ENCODE measurements at places on chromosomes 2 and 18.

DNA sequence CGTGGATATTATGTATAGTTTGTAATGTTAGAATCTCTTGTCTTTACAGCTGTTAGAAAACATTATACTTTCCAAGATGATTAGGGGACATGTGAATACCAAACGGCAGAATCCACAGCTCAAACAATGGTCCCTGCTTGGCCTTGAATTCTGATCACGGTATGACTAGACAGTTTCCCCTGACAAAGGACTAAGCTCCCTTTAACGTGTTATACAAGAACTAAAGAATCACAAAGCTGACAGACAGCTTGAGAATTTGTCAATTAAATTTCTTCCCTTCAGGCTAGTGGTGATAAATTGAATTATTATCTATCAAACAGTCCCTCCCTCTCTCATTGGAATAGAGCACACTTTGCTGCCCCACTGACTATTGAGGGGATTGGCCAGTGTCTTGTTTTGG is 359.2 kb upstream of the ID2 start:
- DNase-seq: no peak

DNA sequence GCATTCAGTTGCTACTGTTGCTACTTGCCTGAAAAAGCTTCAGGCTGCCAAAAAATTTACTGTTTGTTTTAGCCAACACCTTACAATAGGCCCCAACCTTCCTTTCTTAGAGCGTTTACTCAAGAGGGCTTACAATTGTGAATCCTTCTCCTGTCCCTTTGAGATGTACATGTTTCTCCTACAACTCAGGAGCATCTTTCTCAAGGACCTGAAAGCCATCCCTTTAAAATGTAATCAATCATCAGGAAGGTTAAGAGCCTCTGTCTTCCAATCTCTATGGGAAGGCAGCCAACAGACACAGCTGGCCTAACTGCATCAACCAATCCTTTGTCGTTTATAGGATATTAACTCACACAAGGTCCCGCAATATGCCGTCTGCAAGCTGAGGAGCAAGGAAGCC is 3.4 kb upstream of the IER3IP1 start:
- DNase-seq: no peak

- no peak for DNase-seq
These were observed 57.8 kb upstream of the GPR45 start for GRCh38 chr2:105183555-105184323.

DNA sequence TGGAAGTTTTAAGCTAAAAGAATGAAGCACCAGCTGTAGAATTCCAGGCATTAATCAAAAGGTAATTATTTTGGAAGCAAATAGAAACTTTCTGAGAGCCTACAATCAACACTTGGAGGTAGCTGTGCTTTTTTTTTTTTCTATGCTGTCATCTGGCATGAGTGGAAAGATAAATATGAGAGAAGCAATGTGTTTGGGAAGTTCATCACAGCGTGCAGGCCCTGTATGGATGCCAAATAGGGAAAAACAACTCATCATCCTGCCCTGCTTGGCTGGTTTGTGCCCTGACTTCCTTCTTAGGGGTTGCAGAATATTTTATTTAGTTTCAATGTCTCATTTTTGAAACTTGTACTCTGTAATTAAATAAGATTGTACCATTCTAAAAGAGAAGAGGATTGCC is 437.4 kb downstream of the PIK3C3 start:
- no peak for DNase-seq

DNA sequence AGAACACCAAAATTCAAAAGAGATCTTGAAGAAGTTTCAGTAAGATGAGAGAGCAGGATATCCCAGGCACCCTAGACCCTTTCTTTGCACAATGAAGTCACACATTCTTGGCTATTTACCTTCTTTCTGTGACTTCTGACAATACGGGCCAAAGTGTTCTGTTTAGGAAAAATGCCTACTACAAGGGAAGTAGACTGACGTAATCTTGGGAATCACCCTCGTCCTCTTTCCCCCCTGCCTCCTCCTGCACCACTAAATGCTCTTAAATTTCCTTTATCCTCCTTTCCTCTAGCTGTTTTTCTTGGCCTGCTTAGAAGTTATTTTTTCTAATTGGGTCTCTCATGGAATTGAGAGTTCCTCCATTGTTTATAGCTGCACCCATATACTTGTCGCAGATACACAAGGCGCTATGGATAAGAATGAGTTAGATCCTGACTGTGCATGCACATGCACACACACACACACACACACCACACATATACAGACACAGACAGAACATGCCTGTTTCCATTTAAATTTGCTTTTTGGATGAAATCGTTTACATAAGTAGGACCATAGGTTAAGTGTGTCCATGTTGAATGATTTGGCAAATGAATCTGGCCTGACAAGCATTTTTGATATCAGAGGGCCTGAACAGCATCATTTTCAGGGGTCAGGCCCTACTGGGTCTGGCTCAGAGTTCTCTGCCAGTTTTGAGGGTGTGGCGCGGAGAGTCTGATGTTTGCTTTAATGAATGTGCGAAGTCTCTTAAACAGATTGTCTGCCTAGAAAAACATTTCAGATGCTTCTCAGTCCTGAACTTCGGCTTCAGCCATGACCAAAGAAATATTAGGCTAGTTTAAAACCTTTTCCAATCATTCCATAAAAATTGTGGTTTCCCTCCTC is 131.9 kb upstream of the NT5C1B start:
- no peak for DNase-seq

DNA sequence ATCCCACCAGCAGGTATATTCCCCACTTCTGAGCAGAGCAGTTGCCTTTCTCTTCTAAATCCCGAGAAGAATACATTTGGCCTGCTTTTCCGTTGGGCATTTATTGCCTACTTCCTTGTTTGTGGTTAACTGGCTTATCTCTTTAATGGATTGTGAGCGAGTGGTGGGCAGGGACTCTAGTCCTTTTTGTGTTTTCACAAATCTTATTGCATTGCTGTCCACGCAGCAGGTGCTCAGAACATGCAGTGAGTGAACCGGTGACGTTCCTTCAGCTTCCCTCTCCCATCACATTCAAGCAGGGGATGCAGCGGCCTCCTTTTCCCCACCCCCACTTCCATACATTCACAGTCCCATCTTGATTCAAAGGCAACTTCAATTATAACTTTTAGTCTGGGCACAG is 28.9 kb upstream of the GAREM2 start:
- no peak for DNase-seq

DNA sequence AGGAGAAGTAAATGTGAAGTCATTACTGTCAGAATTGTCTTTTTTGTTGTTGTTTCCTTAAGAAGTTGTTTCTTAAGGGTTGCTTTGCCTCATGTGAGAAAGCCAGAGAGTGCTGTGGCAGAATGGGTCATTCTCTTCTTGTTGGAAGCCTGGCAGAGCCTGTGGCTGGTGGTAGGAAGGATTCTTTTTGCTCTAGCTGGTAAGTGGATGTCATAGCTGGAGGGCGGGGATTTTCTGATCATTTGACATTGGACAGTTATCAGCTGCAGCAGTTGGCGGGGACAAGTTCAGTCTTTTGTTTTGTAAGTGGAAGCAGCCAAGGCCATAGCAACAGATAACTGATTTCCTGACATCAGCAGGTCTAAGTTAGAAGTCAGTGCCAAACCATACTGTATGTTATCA is 5.5 kb upstream of the RMDN2 start:
- no peak for DNase-seq

DNA sequence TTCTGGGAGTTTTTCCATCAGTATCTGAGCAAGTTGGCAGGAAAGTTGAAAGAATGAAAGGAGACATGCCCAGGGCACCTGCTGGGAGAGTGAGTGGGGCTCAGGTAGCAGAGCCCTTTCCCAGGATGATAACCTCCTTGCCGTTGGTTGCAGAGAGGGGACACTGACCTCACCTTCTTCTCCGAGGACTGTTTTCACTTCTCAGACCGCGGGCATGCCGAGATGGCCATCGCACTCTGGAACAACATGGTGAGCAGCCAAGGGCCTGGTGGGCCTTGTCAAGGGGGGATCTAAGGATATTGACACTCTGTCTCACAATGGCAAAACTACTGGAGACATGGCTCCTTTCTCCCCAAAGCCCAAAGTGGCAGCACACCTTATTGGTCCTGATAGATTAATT is 118.8 kb upstream of the PPP1CB start:
- no peak for DNase-seq
